Esophagus squamous epithelium (tissue), 5 donors: ENCODE measurements at places on chromosomes 1 and 21.

GRCh38 chr1:203693721-203694120, 67.1 kb downstream of the ATP2B4 start:
- H3K4me3 ChIP-seq: no peak overlapping the region
- H3K27me3 ChIP-seq: no peaks in the 10 kb centered on the region
- peaks cover 76% of the 10 kb centered on the region for H3K4me1 ChIP-seq
- H3K27ac ChIP-seq: peak overlapping the region; percentile 96

- no peak for DNase-seq
- H3K27me3 ChIP-seq: no peaks in the 10 kb centered on the region
- no peak overlapping the region for H3K4me3 ChIP-seq
Observed at GRCh38 chr1:154478639-154479038, 23.4 kb upstream of the TDRD10 start.

DNA sequence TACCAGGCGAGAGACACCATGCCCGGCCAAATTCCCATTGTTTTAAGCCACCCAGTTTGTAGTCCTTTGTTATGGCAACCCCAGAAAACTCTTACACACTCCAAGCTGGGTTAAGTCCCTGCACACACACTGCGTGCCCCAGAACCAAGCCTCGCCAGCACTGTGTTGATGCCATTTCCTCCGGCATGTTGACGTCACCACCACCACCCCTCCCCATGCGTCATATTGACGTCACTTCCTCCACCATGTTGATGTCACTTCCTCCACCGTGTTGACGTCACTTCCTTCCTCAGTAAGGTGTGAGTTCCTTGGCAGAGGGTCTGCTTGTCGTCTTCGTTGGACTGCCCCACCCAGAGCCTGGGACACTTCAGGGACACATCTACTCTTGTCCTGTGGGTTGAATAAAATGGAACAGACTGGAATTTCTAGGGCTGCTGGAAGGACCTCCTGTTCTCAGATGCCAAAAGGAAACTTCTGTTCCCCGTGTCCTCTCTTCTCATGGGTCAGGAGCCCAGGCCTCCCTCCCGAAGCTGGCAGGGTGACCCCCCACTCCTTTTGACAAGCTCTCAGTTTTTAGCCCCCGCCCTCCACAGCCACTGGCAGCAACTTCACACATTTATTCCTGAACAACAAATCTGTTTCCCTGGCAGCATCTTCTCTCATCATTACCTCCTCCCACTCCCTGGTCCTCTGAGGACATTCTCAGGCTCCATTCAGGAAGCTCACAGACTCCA, 643.3 kb downstream of the NPHP4 start:
- H3K36me3 ChIP-seq: no peaks in the 10 kb centered on the region
- no peak for DNase-seq
- no peaks in the 10 kb centered on the region for H3K27me3 ChIP-seq
- no peak overlapping the region for H3K4me3 ChIP-seq

- peaks cover 14% of the 10 kb centered on the region for H3K4me1 ChIP-seq
- no peaks in the 10 kb centered on the region for H3K36me3 ChIP-seq
- no peak overlapping the region for H3K27ac ChIP-seq
- no peaks in the 10 kb centered on the region for H3K27me3 ChIP-seq
- H3K4me3 ChIP-seq: no peak overlapping the region
Observed at GRCh38 chr1:109879881-109880525, 30.6 kb upstream of the CSF1 start.

GRCh38 chr1:33399375-33399774, 31.5 kb downstream of the PHC2 start:
- no peak overlapping the region for H3K4me3 ChIP-seq
- H3K27me3 ChIP-seq: no peaks in the 10 kb centered on the region
- H3K4me1 ChIP-seq: no peaks in the 10 kb centered on the region
- H3K27ac ChIP-seq: no peak overlapping the region
- H3K36me3 ChIP-seq: no peaks in the 10 kb centered on the region
- no peak for DNase-seq

DNA sequence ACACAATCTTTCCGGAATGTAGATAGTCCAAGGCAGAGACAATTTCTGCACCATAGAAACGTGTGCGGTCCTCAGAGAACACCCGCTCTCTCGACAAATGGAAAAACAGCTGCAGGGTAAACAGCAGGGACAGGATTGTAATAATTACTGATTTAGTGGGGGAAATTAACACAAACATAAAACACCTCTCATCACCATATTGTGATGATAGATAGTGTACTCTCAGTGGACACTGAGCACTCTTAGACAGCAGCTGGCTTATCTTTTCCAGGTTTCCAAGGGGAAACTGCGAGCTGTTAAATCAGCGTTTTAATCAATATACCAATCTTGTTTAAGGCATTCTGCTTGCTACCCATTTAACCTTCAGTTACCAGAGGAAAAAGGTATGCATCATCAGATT, 277.1 kb downstream of the AKT3 start:
- H3K4me1 ChIP-seq: no peaks in the 10 kb centered on the region
- H3K27me3 ChIP-seq: no peaks in the 10 kb centered on the region
- no peak for DNase-seq

- peaks cover 16% of the 10 kb centered on the region for H3K4me1 ChIP-seq
- no peaks in the 10 kb centered on the region for H3K27me3 ChIP-seq
- H3K27ac ChIP-seq: no peak overlapping the region
Observed at GRCh38 chr1:160070243-160071163, 543 bp upstream of the KCNJ10 start.

- no peaks in the 10 kb centered on the region for H3K36me3 ChIP-seq
- H3K4me1 ChIP-seq: peaks cover 28% of the 10 kb centered on the region
- H3K27ac ChIP-seq: no peak overlapping the region
- no peak overlapping the region for H3K4me3 ChIP-seq
- no peak for DNase-seq
- peaks cover 52% of the 10 kb centered on the region for H3K27me3 ChIP-seq
Observed at GRCh38 chr1:205579711-205580110, 52.1 kb downstream of the ELK4 start.

- H3K27me3 ChIP-seq: no peaks in the 10 kb centered on the region
- DNase-seq: no peak
- H3K4me3 ChIP-seq: no peak overlapping the region
- H3K36me3 ChIP-seq: peaks cover 6% of the 10 kb centered on the region
Observed at GRCh38 chr1:211378844-211379243, 52.2 kb downstream of the TRAF5 start.

DNA sequence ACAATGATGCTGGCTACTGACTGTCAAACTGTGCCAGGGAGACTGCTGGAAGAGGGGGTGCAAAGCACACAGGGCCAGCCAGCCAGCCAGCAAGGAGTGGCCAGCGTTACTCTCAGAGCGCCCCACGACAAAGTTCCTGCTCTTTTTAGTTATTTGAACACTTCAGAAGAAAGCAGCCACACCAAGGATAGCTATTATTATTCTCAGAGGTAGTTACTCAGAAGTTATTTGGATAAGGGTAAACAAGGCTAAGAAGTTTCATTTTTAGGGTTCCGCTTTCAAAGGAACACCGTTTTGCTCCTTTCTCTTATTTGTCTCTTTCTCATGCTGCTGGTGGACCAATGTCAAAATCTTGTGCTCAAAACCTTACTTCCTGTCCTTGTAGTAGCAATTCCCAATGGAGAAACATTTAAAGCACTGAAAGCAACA, 59.9 kb downstream of the VANGL2 start:
- no peak overlapping the region for H3K4me3 ChIP-seq
- H3K27me3 ChIP-seq: no peaks in the 10 kb centered on the region
- DNase-seq: no peak
- H3K4me1 ChIP-seq: no peaks in the 10 kb centered on the region
- no peak overlapping the region for H3K27ac ChIP-seq
- no peaks in the 10 kb centered on the region for H3K36me3 ChIP-seq

DNA sequence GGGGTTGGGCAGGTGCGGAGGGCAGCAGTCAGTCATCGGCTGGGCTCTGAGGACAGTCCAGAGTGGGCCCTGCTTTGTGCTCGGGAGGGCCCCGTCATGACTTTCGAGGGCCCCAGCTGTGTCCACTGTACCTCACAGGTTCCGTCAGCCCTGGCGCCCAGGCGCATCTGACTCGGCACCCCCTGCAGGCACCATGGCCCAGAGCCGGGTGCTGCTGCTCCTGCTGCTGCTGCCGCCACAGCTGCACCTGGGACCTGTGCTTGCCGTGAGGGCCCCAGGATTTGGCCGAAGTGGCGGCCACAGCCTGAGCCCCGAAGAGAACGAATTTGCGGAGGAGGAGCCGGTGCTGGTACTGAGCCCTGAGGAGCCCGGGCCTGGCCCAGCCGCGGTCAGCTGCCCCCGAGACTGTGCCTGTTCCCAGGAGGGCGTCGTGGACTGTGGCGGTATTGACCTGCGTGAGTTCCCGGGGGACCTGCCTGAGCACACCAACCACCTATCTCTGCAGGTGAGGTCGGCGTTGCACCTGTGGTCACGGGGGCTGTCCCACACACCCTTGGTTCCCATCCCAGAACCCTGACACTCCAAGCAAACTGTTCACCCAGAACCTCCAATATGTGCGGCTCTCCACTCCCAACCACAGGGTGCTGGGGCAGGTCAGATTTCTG, 7.8 kb downstream of the PODN start:
- H3K36me3 ChIP-seq: no peaks in the 10 kb centered on the region
- no peak overlapping the region for H3K27ac ChIP-seq
- H3K4me3 ChIP-seq: no peak overlapping the region
- no peak for DNase-seq

DNA sequence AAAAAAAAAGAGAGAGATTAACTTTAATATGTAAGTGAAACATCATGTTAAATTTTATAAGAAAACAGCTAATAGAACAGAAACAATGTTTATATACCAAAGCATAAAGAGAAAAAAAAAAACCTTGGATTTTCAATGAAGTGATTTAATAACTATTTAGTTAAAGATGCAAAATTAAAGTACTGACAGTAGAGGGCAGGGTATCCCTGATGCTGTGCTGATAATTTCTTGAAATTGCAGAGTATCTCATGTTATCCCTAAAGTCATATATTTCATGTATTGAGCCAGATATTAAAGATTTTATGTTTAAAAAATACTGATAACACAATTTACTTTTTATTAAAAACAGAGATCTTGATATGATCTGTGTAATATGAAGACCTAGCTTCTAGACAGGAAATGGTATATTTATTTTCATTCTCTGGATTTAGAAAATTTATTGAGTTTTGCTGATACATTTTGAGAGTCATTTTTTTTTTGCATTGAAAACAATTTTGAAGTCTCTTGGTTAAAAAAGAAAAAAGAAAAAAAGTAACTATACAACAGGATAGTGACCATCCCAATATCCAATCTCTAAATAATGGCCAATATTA, 273.2 kb downstream of the USP25 start:
- no peaks in the 10 kb centered on the region for H3K27me3 ChIP-seq
- H3K4me1 ChIP-seq: no peaks in the 10 kb centered on the region
- no peaks in the 10 kb centered on the region for H3K36me3 ChIP-seq
- DNase-seq: no peak
- H3K27ac ChIP-seq: no peak overlapping the region
- no peak overlapping the region for H3K4me3 ChIP-seq

DNA sequence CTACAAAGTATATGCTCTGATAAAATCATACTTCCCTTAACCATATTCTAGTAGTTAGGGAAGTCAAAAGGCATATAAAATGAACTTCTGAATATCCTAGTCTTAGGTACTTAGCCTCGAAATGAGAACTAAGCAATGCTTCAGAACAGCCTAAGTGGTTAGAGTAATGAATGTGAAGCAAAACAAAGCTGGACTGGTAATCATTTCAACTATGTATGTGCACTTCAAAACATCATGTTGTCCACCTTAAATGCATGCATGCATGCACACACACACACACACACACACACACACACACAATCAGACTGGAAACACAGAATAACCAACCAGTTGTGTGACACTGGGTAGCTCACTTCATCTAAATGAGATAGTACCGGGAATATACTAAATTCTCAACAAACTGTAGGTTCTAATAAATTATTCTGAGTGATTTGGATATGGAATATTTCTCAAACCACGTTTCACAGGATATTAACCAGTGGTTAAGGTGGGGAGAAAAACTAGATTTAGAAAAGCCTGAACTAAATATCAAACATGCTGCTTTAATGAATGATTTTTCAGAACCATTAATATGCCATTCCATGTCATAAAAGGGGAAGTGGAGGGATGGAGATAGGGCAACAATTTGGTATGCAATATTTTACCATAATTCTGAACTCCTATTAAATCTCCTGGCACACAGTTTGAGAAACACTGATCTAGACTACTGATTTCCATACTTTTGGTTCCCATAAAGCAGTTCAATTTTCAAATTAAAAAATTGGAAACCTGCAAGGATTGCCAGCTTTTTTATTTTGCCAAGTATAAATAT, 19.5 kb downstream of the RNF115 start:
- DNase-seq: no peak
- no peak overlapping the region for H3K27ac ChIP-seq
- H3K27me3 ChIP-seq: no peaks in the 10 kb centered on the region
- H3K4me1 ChIP-seq: peaks cover 24% of the 10 kb centered on the region

DNA sequence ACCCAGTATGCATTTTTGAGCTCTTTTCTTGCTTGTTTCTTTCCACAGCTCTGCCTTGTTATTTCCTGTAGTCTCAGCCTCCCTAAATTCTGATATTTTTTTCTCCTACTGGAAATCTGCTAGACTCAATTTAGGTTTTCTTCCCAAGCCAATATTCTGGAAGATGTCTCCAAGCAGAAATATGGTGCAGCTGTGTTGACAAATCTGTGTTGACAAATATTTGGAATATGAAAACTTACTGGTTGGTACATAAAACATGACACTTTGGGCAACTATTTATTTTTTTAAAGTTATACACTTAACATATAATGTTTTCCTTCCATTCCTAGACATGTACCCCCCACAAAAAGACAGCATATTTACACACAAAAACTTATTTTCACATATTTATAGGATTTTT, 1048.4 kb downstream of the NCAM2 start:
- no peak for DNase-seq
- no peak overlapping the region for H3K4me3 ChIP-seq
- H3K36me3 ChIP-seq: no peaks in the 10 kb centered on the region
- H3K4me1 ChIP-seq: no peaks in the 10 kb centered on the region
- no peak overlapping the region for H3K27ac ChIP-seq

DNA sequence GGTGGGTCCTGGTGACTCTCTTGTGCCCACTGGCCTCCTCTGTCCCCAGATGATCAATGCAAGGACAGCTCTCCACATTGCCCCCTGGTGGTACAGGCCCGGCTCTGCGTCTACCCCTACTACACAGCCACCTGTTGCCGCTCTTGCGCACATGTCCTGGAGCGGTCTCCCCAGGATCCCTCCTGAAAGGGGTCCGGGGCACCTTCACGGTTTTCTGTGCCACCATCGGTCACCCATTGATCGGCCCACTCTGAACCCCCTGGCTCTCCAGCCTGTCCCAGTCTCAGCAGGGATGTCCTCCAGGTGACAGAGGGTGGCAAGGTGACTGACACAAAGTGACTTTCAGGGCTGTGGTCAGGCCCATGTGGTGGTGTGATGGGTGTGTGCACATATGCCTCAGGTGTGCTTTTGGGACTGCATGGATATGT, 10.8 kb downstream of the ADAMTSL4 start:
- H3K27me3 ChIP-seq: no peaks in the 10 kb centered on the region
- H3K4me3 ChIP-seq: no peak overlapping the region
- peaks cover 56% of the 10 kb centered on the region for H3K4me1 ChIP-seq
- DNase-seq: no peak
- H3K36me3 ChIP-seq: peaks cover 47% of the 10 kb centered on the region

DNA sequence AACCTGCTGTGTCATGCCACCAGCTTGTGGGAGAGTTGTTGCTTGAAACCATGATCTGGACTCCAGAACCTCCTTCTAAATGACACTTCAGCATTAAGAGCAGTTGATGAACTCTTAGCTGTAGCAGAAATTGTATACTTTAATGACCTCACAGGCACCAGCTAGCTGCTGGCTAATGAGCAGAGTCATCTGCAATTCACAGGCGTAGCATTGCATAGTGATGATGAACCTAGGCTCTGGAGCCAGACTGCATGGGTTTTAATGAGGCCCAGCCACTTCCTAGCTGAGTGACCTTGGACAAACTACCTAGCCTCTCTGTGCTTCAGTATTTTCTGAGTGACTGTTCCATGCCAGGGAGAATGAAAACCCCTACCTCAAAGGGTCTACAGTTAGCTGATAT, 407.1 kb downstream of the LMO4 start:
- H3K27ac ChIP-seq: no peak overlapping the region
- no peak for DNase-seq
- H3K4me3 ChIP-seq: no peak overlapping the region
- no peaks in the 10 kb centered on the region for H3K4me1 ChIP-seq
